ENCODE measurements at places on chromosomes 16 and 17.
A peak's percentile ranks its signal among the peaks of the same experiment; 100 is the strongest.

GRCh38 chr17:77565166-77565565 is 393.3 kb upstream of the TNRC6C start:
- DNase-seq = no peak

- DNase-seq = no peak
Observed at GRCh38 chr16:1036726-1037393, 35.7 kb upstream of the SSTR5 start.

DNA sequence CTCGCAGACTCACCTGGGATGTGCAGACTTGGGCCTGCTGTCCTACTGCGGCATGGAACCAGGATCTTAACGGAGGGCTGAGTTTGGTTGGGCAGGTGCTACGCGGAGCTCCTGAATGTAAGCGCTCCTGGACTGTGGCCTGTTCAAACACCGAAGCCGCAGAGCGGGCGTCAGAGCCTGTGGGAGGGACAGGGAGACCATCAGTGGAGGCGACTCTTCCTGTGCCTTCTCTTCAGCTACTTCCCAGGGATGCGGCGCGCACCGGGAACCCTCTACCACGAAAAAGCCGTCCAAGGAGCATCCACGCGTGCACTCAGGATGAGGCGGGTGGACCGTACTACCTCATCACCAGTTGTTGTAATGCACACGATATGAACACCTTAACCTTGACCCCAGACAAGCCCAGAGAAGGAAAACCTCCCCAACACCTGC is 2.0 kb downstream of the USP36 start:
- no peak for DNase-seq

GRCh38 chr17:6028294-6028693 is 41.9 kb upstream of the WSCD1 start:
- no peak for DNase-seq

DNA sequence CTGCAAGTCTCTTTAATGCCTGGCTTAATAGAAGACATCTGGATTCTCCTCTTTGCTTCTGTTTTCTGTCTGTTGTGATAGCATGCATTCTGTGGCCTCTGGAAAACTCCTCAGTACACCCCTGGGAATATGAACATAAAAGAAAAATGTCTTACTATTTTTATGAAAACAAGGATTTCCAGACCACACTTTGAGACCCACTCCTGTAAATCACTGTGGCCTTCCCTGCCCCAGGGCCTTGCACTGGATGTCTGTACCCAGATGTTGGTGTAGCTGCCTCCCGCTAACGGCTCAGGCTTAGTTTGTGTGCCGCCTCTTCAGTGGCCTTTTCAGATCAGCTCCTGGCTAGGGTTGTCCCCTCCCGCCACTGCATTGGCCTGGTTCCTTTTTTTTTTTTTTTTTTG is 126.6 kb downstream of the SOCS1 start:
- DNase-seq = no peak

- no peak for DNase-seq
Observed at GRCh38 chr16:26816266-26816665, 250.5 kb upstream of the C16orf82 start.

DNA sequence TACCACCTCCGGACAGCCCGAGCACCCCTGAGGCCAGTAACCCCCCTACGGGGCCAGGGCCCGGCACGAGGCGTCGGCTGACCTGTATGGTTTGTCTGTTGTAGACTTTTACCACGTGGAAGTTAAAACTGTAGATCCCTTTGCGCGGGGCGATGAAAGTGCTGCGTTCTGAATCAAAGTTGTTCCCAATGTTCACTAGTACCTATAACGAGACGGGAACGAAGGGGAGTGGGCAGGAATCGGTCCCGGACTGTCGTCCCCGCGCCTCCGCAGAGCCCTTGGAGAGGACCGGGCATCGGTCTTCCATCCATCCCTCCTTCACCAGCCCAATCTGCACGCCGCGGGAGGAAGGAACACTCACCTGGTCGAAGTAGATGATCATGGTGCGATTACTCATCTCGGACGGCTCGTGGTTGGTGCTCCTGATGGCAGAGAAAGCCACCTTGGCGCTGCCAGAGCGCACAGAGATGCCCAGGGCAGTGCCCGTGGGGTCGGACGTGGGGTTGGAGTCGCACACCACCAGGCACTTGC is 732 bp downstream of the CBLN1 start:
- no peak for DNase-seq

DNA sequence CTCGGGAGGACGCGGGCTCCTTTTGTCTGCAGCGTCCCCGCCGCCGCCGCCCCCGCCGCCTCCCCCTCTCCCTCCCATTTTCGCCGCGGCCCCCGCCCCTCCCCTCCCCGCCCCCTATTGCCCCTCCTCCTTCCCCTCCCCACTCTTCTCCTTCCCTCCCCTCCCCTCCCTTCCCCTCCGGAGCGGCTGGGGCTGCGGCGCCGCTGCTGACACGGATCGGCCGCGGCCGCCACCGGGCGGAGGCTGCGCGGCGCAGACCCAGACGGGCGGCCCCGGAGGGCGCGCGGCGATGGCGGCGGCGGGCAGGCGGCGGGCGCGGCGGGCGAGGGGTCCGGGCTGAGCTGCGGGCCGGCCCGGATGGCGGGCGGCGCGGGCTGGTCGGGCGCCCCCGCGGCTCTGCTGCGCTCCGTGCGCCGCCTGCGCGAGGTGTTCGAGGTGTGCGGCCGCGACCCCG is at the start of gene RAB11FIP4:
Gene RAB11FIP4, plus strand, starts transcription at position 180 of the 454 bp plus-strand sequence. Its CDS starts 178 bp downstream, at position 358.
- DNase-seq = no peak

DNA sequence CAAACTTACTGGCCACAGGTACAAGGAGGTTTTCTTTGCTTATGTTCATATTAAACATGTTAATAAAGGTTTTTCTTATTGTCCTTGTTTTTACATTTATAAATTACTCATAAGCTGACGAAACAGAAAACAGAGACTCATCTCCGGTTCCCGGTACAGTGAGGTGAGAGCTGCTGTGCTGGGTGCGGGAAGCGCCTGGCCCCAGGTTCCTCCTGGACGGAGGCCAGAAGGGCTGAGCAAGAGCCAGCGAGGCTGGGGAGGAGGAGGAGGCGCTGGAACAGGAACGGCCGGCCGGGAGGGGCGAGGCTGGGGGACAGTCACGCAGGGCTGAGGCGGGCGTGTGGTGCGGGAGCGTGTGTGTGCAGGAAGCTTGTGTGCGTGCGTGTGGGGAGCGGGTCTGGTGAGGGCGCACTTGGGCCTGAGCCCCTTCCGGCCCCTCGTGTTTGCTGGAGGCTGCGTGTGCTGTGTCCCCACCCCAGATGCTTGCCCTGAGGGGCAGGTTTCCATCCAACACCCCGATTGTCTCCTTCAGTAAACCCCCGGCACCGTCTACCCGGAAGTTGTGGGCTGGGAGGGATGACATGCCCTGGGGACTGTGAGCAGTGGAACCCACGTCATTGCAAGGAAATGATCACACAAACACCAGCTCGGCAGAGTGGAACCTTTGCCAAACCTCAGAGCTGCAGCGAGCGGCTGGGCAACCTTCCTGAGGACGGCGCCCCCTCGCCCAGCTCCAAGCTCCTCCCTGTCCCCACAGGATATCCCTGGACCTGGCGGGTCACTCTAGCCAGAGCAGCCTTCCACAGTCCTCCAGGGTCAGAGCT is 19.5 kb downstream of the CD7 start:
- peak; percentile 86 for DNase-seq

DNA sequence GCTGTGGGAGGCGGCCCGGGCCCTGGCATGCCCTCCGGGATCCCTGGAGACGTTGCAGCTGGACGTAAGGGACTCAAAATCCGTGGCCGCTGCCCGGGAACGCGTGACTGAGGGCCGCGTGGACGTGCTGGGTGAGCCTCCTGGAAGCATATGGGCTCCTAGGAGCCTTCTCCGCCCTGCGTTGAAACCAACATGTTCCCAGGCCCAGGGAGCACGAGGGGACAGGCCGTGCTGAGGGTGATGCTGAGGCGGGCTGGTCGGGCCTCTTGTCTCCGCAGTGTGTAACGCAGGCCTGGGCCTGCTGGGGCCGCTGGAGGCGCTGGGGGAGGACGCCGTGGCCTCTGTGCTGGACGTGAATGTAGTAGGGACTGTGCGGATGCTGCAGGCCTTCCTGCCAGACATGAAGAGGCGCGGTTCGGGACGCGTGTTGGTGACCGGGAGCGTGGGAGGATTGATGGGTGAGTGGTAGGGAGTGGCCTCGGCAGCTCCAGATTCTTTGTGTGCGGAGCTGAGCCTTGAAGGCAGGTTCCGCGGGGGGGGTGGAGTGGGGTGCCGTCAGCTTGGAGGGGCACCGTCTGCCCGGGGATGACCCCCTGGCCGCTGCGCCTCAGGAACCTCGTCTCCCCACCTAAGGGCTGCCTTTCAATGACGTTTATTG is 567 bp downstream of the HSD17B1 start:
- DNase-seq = no peak

- no peak for DNase-seq
Observed at GRCh38 chr17:65143889-65144604, 6.9 kb downstream of the RGS9 start.

GRCh38 chr17:49038544-49038943 is 41.4 kb downstream of the IGF2BP1 start:
- no peak for DNase-seq

Data from stimulated activated CD8-positive, alpha-beta memory T cell treated with anti-CD3 and anti-CD28 coated beads, Interleukin-2, amount 100 ng/mL, for 48 hours (primary cell).